Urinary bladder (tissue), 4 donors: ENCODE measurements at places on chromosomes 3 and 15. TPM values are rescaled to one million over a fixed set of nuclear protein-coding genes. Genes with fewer than 3 reads are reported as not detected.

- no peak for DNase-seq
Observed at GRCh38 chr3:3662610-3663009, 136.6 kb upstream of the LRRN1 start.

DNA sequence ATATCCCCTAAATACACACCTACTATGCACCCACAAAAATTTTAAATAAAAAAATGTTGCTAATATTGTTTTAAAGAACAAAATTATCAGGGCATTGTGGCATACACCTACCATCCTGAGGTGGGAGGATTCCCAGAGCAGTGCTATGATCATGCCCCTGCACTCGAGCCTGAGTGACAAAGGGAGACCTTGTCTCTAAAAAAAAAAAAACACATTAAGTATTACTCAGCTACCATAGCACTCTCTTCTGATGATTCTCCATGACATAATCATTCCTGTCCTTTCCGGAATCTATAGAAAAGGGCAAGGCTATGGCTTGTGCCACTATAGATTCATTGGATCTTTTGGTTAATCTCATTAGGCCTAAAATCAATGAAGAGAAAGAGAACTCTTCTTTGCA is 77.4 kb downstream of the ACAP2 start:
- no peak for DNase-seq

DNA sequence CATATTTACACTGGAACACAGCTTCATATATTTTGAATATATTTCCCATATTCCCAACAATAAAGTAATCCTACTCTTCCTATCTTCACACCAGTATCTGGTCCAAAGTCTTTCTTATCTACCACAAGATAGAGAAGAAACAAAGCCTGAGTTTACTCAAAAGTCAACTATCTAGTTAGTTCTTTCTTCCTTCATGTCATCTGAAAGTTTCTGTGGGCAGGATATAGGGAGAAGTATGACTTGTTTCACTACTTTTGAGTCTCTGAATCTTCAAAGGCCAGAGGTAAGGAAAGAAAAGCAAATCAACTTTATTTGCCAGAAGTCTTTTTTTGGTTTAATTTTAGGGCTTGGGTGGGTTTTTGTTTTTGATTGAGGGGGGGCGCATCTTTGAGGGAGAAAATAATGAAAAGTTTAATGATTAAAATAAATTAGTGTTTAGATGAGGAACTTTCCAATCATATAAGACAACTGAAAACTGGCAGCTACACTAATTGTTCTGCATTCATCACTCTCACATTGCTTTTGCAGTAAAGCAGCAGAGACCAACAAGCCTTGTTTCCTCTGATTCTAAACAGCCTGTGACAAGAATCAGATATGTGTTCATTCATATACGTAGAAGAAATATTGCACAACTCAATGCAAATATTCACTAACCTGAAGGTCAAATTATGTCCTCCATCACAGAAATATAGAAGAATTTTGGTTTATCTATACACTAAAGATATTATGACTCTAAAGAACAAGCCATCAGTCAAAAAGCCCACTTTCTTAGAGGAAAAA is 421.4 kb downstream of the SHQ1 start:
- DNase-seq, result no peak

GRCh38 chr3:136802481-136802996 is 16.4 kb upstream of the SLC35G2 start:
- DNase-seq, result no peak

DNA sequence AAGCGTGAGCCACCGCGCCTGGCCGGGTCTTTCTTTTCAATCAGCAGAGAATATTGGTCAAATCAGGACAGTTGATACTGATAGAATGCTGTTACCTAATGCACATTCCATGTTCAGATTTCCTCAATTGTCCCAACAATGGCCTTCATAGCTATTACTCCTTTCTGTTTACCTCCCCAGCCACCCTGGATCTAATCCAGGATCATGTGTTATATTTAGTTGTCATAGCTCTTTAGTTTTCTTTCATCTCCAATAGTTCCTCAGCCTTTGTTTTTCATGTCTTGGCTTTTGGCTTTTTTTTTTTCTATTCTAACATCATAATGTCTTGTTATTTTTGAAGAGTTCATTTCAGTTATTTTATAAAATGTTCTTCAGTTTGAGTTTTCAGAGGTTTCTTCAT is 14.6 kb downstream of the USP3 start:
- DNase-seq, result no peak

- DNase-seq, result no peak
Observed at GRCh38 chr3:128067489-128067888, 15.3 kb downstream of the SEC61A1 start.

DNA sequence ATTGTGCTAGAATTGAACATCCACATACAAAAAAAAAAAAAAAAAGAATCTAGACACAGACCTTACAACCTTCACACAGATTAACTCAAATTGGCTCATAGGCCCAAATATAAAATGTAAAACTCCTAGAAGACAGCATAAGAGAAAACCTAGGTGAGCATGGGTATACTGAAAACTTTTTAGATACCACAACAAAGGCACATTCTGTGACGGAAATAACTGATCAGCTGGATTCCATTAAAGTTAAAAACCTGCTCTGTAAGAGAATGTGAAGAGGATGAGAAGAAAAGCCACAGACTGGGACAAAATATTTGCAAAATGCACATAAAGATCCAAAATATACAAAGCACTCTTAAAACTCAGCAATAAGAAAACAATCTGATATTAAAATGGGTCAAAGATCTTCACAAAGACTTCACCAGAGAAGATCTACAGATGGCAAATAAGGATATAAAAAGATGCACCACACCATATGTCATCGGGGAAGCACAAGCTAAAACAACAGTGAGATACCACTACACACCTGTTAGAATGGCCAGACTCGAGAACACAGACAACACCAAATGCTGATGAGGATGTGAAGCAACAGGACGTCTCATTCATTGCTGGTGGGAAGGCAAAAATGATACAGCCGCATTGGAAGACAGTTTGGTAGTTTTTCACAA is 167.9 kb downstream of the PDE8A start:
- DNase-seq, result no peak

- DNase-seq, result no peak
Observed at GRCh38 chr3:177314897-177315296, 117.6 kb upstream of the TBL1XR1 start.

GRCh38 chr3:196232882-196233251 is 16.5 kb downstream of the SLC51A start:
- no peak for DNase-seq

GRCh38 chr3:15753056-15753710 is 44.6 kb downstream of the ANKRD28 start:
- DNase-seq, result no peak

- no peak for DNase-seq
Observed at GRCh38 chr3:38005076-38006020, 14.8 kb downstream of the VILL start.

DNA sequence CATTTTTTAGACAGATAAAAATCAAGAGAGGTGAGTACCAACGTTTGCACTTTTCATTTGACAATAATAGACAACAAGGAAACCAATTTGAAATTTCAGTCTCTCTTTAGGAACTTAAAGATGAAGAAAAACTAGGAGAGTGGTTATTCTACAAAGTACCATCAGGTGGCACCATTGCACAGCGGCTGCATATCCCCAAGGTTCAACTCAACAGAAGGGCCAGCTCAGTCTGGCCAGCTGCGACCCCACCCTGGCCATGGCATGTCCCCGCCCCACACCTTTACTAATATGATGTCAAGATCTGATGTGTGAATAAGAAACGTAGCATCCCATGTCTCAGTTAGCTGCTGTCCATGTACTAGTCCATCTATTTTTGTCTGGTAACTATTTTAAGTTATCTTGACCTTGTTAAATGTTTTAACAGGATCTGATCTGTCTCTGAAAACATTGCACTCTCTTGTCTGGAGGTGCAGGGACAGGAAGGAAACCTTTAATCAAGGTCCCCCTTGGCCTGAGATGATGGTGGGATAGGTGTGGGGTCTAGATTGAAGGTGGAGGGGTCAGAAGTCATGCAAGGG is 35.5 kb upstream of the CGNL1 start:
- no peak for DNase-seq

GRCh38 chr3:127652246-127652995 is 20.3 kb upstream of the ABTB1 start:
- no peak for DNase-seq

DNA sequence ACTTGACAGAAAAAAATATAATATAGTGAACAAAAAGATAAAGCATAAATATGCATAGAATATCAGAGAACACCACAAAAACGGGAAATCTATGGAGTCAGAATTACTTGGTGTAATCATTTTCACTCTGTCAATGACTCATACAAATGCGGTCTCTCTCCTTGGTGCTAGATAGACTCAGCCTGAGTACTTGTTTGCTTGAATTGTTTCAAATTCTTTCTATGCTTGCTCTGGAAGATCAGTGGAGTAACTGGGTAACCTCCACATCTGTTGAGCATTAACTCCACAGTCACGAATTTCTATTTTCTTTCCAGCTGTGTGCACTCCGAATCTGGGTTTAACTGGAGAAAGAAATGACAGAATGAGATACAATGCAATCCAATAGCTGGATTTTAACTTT is 760.4 kb downstream of the ZPLD1 start:
- DNase-seq, result no peak

The CYP8B1 gene
- total RNA-seq, result not detected

The SMCO1 gene
- not detected for total RNA-seq

The FANCD2OS gene
- total RNA-seq, result not detected

The NTRK3 gene
- 26.4 TPM for total RNA-seq

The LINGO1 gene
- total RNA-seq, result 1.8 TPM

The SRPRB gene
- total RNA-seq, result 43.9 TPM

The ROPN1B gene
- total RNA-seq, result 0.26 TPM

The PTPRG gene
- total RNA-seq, result 95.3 TPM

The BOC gene
- 53.0 TPM for total RNA-seq

The CCDC174 gene
- 21.3 TPM for total RNA-seq

The SLC9C1 gene
- total RNA-seq, result 1.9 TPM

The SPATA12 gene
- total RNA-seq, result not detected

The ZNF717 gene
- total RNA-seq, result 35.3 TPM

The NRROS gene
- 4.1 TPM for total RNA-seq

The MCF2L2 gene
- total RNA-seq, result 3.6 TPM
